Sciatic nerve (tissue), 2 donors: ENCODE measurements at places on chromosomes 5 and 9.

GRCh38 chr9:72326641-72327040 lies 38.4 kb downstream of the ZFAND5 start:
- DNase-seq, result no peak

- DNase-seq, result peak; percentile 88
Observed at GRCh38 chr5:1523793-1524480, at the start of gene LPCAT1. Gene LPCAT1 (minus strand): TSS chr5:1523960. CDS start chr5:1523844, 116 bp downstream.

DNA sequence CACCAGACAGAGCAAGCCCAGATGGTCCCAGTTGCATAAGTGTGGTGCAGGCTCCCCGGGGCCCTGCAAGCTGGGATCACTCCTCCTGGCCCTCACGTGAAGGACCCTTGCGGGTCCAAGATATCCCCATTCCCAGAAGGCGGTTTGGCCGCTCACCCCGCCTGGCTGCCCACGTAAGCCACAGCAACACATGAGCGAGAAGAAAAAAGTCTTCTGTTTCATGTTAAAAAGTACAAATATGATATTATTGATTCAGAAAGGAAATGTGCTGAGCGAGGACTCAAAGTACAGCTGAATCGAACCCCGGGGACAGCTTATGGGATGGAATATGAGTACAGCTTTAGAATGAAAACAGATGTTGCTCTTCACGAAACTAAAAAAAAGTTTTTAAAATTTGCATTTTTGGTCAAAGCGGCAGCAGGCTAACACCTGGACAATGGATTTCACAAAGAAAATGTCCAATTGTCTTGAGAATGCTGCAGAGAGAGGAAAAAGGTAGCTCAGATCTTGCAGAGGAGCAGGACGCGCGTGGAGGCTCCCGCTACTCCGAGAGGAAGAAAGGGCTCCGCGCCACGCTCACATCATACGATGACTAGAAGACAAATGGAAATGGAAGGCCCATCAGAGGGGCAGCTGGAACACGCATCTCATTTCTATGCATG lies 427.6 kb downstream of the IRX1 start:
- no peak for DNase-seq

DNA sequence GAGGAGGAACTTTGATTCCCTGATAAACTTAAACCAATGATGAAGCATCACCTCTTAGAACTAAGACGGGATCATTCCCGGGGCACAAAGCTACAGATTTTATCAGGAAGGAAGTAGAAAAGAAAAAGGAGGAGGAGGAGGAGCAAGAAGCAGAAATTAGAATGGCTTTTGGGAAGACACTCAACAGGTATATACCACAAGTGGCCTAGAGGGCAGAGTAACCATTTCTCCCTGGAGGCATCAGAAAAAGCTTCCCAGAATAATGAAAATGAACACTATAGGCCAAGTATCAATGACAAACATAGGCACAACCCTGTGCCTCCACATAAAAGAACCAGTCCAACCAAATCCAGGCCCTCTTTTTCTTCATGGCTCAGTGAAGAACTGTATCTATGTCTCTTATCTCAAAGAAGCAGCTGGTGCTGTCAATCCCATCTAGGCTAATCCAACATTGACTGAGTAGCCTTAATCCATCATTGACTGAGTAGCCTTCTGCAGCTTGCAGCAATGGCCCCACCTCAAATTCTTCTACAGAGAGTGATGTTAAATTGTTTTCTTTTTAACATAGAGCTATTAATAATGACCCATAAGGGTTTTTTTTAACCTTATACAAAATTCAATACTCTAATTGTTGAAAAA lies 178.8 kb upstream of the KIF2A start:
- no peak for DNase-seq
